NCI-H1105 treated with DMSO at 0.1 percent for 48 hours (cell line): ENCODE measurements at places on chromosomes 7 and 10.

DNA sequence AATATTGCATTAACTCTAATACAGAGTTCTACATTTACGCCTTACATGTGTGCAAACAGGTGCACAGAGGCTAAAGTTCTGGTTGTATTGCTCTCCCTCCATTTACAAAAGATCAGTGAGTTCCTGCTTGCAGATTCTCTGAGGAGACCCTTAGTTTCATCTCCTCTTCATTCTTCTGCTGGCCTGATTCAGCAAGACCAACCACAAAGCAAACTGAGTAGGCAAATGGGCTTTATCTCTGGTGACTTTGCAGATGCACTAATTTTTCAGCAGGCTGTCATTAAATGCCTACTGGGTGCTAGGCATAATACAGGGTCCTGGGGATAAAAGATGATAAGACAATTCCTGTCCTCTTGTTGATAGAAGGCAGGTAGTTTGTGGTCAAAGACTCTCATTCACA lies 56.4 kb downstream of the MET start:
- no peak for DNase-seq

- DNase-seq: no peak
Measured at GRCh38 chr7:97021747-97022490, 2.7 kb downstream of the DLX5 start.

DNA sequence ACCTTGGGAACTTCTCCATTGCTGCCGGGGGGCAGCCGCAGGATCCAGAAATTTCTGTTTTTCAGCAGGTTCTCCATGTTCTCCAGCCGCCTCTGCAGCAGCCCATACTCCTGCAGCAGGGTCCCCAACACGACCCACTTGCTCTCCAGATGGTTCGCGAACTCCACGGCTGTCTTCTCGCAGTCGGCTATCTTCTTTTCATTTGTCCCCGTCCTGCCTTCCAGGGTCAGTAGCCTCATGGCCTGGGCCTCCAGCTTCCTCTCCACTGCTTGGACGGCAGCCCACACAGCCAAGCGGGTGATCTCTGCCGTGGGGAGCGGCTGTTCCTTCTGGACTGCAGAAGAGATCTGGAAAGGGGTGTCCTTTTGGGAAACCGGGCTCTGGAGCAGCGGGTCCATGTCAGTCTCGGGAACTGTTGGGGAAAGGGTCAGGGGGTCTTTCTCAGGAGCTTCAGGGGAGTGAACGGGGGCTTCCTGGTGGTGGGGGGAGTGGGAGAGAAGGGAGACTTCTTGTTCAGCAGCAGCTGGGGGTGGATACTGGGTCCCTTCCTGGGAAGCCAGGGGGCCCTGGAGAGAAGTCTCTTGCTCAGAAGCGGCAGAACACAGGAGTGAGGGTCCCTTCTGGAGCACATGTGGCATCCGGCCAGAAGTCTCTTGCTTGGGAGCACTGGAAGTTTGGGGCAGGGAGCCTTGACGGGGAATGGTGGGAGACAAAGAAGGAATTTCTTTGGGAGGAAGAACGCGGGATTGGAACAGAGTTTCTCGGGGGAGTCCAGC lies 5.5 kb downstream of the ZNF777 start:
- DNase-seq: no peak

DNA sequence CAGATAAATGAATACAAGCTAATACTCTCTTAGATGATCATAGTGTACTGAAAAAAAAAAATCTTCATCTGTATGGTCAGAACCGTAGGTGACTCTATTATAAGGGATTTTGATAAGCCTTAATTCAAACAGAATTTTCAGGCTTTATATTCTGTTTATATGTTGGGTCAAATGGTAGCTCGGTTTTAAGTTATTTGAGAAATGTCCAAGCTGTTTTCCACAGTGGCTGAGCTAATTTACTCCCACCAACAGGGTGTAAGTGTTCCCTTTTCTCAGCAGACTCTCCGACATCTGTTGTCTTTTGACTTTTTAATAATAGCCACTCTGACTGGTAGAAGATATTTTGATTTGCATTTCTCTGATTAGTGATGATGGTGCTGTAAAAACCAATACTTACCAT lies 328.8 kb upstream of the MAGI2 start:
- DNase-seq: no peak

GRCh38 chr7:102426268-102427018 lies 6.9 kb upstream of the ORAI2 start:
- DNase-seq: no peak

DNA sequence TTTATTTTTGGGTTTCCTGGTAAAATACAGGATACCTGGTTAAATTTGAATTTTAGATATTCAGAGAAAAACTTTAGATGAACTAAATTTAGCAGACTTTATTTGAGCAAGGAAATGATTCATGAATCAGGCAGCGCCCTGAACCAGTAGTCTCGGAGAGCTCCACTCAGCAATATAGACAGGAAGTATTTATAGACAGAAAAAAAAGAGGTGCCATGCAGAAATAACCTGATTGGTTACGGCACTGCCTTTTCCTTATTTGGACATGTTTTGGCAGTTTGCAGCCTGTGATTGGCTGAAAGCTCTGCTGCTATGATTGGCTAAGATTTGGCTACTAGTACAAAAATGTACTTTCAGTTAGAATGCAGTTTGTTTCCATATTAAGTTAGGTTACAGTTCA lies 198.3 kb upstream of the DKK1 start:
- DNase-seq: no peak

DNA sequence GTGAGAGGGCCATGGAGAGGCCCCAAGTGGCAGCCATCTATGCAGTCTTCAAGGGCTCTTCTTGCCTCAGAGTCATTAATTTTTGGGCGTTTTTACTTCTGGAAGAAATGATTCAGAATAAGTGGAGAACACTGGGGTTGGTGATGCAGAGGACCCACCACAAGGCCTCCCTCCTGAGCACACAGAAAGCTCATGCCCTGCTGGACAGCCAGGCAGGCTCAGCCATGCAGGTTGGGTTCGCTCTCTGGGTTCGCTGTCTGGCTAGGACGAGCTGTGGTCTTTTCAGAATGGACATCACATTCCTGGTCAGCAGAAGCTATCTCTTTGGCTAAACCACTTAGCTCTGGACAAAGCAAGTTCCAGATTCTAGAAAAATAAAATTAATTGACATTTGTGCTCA lies 480.8 kb downstream of the RPS24 start:
- no peak for DNase-seq
